ENCODE measurements at places on chromosomes 3 and 15.
A peak's percentile ranks its signal among the peaks of the same experiment; 100 is the strongest.

DNA sequence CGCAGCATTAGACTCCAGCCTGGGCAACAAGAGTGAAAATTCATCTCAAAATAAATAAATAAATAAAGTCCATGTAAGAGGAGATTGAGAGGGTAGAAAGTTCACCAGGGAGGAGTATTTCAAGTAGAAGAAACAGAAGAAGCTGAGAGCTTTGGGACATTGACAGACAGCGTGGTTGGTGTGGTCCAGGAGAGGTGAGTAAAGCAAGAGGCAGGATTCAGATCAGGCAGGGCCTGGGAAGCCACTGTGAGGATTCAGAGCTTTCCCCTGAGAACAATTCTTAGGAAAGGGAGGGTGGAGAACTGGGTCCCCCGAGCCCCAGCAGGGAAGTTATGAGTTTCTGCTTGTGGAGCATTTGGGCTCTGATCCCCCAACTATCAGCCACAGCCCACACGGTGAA is 54.2 kb upstream of the AMOTL2 start:
- no peak for DNase-seq

- no peak for DNase-seq
Observed at GRCh38 chr3:59318881-59319280, 269.1 kb upstream of the CFAP20DC start.

DNA sequence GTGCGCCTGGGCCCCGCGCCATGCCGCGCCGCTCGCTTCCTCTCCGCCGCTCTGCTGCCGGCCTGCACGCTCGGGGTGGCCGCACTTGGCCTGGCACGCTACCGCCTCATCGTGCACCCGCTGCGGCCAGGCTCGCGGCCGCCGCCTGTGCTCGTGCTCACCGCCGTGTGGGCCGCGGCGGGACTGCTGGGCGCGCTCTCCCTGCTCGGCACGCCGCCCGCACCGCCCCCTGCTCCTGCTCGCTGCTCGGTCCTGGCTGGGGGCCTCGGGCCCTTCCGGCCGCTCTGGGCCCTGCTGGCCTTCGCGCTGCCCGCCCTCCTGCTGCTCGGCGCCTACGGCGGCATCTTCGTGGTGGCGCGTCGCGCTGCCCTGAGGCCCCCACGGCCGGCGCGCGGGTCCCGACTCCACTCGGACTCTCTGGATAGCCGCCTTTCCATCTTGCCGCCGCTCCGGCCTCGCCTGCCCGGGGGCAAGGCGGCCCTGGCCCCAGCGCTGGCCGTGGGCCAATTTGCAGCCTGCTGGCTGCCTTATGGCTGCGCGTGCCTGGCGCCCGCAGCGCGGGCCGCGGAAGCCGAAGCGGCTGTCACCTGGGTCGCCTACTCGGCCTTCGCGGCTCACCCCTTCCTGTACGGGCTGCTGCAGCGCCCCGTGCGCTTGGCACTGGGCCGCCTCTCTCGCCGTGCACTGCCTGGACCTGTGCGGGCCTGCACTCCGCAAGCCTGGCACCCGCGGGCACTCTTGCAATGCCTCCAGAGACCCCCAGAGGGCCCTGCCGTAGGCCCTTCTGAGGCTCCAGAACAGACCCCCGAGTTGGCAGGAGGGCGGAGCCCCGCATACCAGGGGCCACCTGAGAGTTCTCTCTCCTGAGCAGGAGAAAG is 951 bp downstream of the GPR62 start:
- peak; percentile 39 for DNase-seq

DNA sequence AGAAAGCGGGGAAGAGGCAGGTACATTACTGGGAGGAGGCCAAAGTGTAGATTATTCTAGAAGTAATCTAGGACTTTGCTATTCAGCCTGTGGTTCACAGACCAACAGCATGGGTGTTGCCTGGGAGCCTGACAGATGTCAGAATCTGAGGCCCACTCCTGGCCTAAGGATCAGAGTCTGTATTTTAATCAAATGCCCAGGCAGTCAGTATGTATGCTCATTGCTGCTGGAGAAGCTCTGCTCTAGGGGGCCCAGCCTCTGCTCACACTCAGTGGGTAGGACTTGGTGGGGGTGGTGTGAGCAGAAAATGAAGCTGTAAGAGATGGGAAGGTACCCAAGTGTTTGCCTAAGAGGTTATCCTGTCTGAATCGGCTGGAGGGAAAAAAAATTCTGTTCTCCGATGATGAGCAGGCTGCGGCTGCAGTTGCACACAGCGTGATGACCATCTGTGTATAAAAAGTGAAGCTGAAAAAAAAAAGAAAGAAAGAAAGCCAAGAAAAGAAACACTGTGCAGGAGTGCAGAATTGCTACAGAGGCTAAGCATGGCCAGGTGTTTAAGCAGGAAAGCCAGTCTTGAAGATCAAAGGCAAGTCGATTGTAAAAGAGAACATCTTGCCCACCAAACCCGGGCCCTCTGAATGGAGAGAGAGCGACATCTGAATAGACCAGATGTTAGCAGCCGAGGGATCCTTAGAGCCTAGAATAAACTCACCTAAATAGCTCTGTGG is 65.2 kb downstream of the EIF4E3 start:
- no peak for DNase-seq
